ENCODE measurements at places on chromosomes 6 and 20.

- DNase-seq, result no peak
Observed at GRCh38 chr6:15453622-15454021, 207.8 kb downstream of the JARID2 start.

- no peak for DNase-seq
Observed at GRCh38 chr6:44255105-44255808, 2.1 kb downstream of the SLC35B2 start.

DNA sequence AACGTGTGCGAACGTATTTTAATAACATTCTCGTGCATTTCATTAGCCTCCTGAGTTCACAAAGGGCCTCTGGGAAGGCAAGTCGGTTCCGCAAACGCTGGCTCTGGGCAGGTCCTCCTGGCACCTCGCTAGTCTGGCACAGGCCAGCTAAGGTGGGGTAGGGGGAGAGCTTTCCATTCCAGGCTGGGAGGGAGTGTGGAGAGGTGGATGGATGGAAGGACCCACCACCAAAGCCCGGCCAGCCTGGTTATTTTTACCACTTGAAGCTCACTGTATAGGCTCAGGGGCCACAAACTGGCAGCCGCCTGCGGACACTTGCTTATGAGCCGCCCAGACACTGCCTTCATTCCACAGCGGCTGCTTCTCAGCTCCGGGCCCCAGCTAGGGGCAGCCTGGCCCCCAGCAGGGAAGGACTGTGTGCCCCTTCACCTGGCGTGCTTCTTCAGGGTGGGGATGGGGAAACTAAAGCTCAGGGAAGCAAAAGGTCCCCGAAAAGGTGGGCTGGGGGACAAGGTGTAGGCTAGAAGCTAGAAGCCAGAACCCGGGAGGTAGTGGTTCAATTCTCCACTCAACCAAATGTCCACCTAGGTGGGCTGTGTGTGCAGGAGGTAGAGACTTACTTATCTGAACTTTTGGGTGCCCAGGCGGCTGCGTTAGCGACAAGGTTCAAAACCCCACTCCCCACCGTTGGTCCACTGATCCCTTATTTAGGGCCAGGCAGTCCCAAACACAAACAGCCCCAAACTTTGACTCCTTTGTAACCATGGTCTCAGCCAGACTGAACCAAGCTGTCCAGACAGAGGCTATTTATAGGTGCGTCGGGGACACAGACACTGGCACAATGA is 1.7 kb downstream of the PMEPA1 start:
- no peak for DNase-seq

GRCh38 chr6:168216751-168217191 is 102.8 kb downstream of the DACT2 start:
- DNase-seq, result no peak

DNA sequence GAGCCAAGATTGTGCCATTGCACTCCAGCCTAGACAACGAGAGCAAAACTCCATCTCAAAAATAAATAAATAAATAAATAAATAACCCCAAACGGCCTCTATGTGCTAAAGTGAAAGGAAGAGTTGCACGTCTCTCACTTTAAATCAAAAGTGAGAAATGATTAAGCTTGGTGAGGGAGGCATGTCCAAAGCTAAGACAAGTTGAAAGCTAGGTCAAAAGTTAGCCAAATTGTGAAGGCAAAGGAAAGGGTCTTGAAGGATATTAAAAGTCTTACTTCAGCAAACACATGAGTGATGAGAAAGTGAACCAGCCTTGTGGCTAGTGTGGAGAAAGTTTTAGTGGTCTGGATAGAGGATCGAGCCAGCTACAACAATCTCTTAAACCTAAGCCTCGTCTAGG is 14.3 kb downstream of the ZBP1 start:
- DNase-seq, result no peak

- DNase-seq, result no peak
Observed at GRCh38 chr20:10939331-10939941, 265.6 kb upstream of the JAG1 start.

DNA sequence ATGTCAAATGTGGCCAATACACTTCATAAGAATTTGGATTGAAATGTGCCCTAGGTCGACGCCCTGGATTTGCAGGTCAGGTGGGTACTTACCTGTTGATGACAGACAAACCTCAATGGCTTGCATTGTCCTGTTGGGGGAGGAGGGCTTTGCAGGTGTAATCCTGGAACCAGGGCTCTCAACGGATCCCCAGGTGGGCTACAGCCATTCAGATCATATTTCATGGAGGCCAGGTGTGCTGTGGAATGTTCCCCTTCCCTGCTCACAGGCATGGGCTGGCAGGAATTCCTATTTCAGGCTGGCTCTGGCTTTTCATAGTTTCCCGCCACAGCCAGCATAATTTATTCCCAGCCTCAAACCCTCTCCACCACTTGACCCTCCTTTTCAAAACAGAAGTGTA is 254.7 kb downstream of the SMOC2 start:
- no peak for DNase-seq

GRCh38 chr6:154157082-154157481 is 118.0 kb downstream of the OPRM1 start:
- no peak for DNase-seq

GRCh38 chr6:137399881-137400443 is 94.2 kb downstream of the OLIG3 start:
- no peak for DNase-seq

GRCh38 chr6:34143884-34144580 is 1.9 kb downstream of the GRM4 start:
- peak; percentile 19 for DNase-seq

GRCh38 chr6:126722411-126722810 is 382.5 kb downstream of the CENPW start:
- no peak for DNase-seq

GRCh38 chr6:14728396-14729024 is 517.4 kb upstream of the JARID2 start:
- DNase-seq, result no peak

GRCh38 chr6:81820980-81821379 is 68.5 kb upstream of the TENT5A start:
- DNase-seq, result no peak

DNA sequence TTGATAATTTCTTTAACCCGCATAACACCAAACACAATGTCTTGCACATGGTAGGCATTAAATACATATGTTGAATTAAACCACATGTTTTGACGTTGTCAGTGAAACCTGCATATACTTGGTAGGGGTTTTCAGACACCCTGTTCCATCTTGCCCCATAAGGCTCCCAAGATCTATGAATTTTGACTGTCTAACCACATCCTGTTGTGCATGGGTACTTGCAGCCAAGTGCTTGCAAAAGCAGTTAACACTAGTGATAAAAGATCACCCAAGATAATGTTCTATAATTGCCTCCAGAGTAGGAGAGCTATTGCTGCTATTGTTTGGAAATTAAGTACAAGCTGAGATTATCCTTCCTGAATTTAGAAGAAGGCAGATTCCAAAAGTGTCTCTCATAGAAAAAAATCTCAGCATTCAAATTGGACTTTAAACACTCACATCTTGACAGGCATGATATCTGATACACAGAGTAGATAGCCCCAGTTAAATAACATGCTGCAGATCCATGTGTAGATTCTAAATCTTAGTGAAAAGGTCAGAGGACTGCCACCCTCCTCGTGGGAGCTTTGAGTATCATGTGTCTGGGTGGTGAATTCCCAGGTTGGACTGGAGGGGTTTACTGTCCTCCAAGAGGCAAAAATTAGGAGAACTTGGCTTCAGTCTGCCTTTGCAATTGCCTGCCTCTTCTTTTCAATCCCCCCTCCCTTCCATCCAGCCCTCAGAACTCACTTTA is 25.8 kb upstream of the CCN6 start:
- peak; percentile 22 for DNase-seq

GRCh38 chr6:345747-346385 is 45.7 kb upstream of the IRF4 start:
- no peak for DNase-seq

GRCh38 chr20:62183426-62184142 is 756 bp downstream of the MTG2 start:
- no peak for DNase-seq

GRCh38 chr6:73299151-73299971 is 36.4 kb upstream of the KHDC1 start:
- DNase-seq, result no peak

GRCh38 chr6:34358389-34358905 is 34.0 kb downstream of the NUDT3 start:
- no peak for DNase-seq

DNA sequence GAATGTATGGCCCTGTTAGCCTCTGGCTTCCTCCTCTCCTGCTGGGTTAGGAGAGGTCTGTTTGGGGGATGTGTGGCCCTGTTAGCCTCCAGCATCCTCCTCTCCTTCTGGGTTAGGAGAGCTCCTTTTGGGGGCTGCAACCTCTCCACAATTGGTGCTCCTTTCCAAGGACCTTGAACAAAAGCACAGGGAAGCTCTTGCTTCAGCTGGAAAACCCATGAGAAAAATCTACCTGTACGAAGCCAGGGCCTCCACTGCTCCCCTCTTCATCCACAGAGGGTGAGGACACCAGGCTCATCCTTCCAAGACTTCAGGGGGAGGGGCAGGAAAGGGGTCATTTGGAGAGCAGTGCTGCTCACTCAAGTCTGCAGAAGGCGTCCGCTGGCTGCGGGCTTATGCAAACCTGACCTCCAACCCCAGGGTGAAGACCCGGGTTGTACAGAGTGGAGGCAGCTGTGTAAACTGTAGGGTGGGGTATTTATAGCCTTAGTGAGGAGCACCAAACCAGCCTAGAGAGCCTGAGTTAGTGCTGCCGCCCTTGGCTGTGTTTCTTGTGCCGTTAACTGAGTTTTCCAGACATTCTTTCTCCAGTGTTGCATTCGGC is 62.1 kb downstream of the SLC24A3 start:
- DNase-seq, result no peak

- no peak for DNase-seq
Observed at GRCh38 chr6:90434094-90434493, 137.5 kb upstream of the BACH2 start.

- DNase-seq, result no peak
Observed at GRCh38 chr6:8499540-8499939, 64.2 kb upstream of the SLC35B3 start.

DNA sequence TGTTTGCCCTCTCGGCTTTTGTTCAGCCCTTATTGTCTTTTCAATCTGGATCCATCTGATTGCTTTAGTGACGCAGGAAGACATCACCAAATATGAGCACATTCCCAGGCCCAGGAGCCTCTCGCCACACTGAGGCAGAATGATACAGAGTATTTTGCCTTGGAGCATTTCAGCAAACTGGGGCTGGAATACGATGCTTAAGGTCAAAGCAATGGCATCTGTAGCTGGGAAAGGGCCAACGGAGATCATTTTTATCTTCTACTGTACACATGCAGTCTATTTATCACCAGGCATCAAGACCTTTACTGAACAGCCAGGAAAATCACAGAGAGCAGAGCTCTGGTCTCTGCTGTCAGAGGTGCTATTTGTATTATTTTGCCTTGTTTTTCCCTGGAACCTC is 655.3 kb downstream of the RNF144B start:
- no peak for DNase-seq

All from activated T-helper 1 cell treated with Interleukin-2 at 50 U/mL for 16 hours (primary cell).